Hippocampal formation (tissue), 2 donors: ENCODE measurements at places on chromosomes 16 and 17.

GRCh38 chr16:4692460-4693295, 684 bp upstream of the NUDT16L1 start:
- no peak for DNase-seq

DNA sequence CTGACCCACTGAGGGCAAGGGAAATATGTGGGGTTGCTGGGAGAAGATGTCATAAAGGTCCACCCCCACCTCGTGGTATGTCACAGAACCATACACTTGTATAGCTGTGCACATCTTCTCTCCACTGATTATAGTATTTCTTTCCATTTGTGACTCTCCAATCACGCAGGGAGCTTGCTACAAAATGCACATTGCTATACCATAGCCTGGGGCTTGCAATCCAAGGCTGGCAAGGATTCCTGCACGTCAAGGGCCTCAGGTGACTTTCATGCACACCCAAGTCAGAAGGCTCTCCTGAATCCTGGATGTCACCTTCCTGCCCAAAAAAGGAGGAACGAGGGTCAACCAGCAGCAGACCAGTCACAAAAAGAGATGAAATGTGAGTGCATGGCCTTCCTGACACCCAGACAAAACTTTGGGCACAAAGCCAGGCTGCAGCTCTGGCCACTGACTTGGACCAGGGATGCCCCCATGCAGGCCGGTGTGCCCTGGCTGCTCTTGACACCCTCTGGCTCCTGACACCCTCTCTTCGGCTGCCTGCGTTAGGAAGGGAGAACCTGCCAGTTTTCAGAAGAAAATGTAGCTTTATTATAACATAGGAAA, 12.1 kb downstream of the TBC1D26 start:
- DNase-seq, result no peak

- no peak for DNase-seq
Observed at GRCh38 chr16:7321661-7322060, 11.0 kb upstream of the RBFOX1 start.

DNA sequence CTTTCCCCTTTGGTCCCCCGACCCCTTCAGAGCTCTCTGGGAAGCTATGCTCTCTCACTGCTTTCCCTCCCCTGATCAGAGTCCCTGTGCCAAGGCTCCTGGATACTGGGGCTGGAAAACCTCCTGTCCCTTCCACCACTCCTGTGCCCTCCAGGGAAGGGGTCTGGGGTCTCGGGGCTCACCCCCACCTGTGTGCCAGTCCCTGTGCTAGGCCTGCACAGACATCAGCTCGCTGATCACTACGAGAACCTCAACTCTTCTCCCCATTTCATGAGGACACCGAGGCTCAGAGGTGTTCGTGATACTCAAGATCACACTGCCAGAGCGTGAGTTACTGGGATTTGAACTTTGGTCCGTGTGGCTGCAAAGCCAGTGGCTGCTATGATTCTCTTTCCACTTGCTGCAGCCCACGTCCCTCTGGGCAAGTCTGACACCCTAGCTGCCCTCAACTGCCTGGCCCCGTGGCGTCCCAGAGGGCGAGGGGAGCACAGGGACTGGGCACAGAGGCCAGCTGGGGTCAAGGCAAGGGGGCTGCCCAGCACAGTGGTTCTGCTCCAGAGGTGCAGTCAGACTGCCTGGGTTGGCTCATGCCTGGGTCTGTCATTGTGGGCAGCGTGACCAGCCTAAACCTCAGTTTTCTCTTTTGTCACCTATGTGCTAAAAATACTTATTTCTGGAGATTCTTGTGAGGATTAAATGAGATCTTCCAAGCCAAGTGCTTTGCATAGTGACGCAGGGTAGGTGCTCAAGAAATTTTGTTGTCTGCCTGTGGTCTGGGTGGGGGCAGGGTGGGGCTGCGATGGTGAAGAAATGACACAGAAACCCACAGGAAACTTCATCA, 43.8 kb upstream of the TOB1 start:
- DNase-seq, result no peak

GRCh38 chr16:68427649-68428303, 20.5 kb downstream of the SMPD3 start:
- DNase-seq, result no peak

DNA sequence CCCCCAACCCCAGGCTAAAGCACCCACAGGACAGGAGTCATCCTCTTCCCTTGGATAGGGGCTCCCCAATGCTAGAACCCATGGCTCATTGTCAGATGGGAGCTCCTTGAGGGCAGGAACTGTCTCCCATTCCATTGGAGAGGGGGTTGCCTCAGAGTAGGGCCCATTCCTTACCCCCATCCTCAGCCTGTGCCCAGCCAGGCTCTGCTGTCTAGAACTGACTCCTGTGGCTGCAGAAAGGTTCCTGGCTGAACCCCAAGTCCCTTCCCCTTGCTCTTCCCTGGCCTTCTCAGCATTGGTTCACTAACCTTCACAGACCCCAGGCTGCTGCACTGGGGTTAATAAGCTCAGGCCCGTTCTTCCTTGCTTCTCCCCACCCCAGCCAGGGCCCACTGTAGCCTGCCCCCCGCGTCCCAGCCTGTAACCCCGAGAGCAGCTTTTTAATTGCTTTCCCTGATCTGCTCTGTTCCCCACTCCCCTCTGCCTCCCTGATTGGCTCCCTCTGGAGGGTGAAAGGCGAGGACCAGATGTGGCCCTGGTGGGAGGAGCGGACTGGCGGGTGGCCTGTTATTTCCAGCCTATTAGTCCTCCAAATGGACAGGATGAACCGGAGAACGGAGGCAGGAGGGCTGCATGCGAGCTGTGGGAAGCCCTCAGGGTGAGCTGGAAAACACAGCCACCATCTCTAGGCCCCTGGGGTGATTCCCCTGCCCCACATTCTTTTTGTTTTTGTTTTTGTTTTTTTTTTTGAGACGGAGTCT, 6.0 kb upstream of the GFAP start:
- DNase-seq, result no peak

GRCh38 chr17:44071198-44071520, 624 bp downstream of the G6PC3 start:
- DNase-seq, result no peak

- DNase-seq, result no peak
Observed at GRCh38 chr17:34519282-34519681, 60.1 kb upstream of the TMEM132E start.

GRCh38 chr17:17055286-17056155, 13.3 kb downstream of the MPRIP start:
- DNase-seq, result no peak

GRCh38 chr17:80793421-80793820, 198.2 kb upstream of the CHMP6 start:
- DNase-seq, result no peak

DNA sequence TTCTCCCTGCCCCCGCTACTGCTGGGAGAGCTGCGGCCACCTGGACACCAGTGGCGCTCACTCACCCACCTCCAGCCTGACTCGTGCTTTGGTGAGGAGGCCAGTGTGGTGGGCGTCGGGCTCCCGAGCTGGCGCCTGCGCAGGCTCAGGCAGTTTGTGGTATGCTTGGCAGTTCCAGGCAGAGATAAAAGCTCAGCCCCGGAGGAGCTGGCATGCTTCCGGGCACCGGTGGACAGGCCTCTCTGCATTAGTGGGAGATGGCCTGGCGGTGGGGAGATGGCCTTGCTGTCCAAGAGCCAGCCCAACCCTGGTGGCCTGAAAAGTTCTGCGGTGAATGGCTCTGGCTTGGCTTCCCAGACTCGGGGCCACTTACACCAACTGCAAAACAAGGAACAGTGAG, 4.1 kb downstream of the ADGRG1 start:
- no peak for DNase-seq

DNA sequence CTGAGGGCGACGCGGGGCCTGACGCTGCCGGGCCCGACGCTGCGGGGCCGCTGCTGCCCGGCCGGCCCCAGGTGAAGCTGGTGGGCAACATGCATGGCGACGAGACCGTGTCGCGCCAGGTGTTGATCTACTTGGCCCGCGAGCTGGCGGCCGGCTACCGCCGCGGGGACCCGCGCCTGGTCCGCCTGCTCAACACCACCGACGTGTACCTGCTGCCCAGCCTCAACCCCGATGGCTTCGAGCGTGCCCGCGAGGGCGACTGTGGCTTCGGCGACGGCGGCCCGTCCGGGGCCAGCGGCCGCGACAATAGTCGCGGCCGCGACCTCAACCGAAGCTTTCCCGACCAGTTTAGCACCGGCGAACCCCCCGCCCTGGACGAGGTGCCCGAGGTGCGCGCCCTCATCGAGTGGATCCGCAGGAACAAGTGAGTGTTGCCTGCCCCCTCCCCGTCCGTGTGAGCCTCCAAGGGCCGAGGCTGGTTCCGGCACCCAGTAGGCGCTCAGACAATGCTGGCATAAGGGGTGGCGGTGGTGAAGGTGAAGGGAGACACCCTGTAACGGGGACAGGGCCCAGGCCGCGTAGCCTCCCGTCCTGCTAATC, 676 bp downstream of the CPD start:
- no peak for DNase-seq

DNA sequence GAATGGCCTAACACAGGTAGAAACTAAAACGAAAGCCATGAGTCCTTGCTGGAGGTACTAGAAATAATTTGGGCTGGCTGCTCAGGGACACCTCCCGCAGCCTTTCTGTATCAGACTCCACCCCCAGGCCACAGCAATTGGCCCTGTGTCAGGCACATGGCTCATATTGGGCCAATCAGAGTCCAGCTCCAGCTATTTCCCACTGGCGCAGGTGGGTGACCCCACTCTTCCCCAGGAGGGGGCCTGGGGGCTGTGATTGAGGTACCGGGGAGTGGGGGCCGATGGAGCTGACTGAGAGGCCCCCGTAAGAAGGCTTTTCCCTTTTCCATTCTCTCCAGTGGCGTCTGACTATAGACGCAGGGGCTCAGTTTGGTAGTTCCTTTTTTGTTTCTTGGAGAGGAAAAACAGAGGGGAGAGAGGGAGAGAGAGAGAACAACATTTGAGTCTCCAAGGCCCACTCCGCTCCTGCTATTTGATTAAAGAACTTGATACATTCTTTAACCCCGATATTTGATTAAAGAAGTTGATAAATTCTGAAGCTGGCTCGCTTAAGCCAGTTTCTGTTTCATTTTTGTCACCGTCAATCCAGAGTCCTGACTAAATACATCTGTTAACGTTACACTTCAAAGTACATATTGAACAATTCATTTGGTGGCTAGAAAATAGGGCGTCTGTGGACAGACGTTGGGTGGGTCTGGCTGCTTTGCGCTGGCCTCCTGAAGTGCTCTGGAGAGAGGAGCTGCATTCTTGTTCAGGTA, 26.3 kb downstream of the FOXL1 start:
- no peak for DNase-seq

DNA sequence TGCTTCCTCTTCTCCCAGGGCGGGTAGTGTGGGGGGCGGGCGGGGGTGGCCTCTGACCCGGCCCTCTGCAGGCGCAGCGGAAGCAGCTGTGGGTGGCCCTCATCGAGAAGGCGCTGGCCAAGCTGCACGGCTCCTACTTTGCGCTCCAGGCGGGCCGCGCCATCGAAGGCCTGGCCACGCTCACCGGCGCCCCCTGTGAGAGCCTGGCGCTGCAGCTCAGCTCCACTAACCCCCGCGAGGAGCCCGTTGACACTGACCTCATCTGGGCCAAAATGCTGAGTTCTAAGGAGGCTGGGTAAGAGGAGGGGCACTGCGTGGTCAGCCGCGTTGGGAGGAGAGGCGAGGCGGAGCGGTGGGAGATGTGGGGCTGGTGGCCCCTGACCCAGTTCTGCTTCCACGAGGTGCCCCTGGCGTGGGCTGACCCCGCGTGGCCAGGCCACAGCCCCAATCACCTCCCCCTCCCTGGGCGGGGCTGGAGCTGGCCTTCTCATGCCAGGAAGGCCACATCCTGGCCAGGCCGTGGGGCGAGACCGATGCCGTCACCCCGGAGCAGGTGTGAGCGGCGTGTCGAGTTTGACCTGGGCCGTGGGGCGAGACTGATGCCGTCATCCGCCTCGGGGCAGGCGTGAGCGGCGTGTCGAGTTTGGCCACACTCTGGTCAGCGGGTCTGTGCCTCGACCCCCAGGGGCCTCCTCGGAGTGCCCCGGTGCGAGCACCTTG, 10.5 kb upstream of the PRR35 start:
- DNase-seq, result no peak

GRCh38 chr17:1227917-1228780, 42.1 kb upstream of the BHLHA9 start:
- no peak for DNase-seq

DNA sequence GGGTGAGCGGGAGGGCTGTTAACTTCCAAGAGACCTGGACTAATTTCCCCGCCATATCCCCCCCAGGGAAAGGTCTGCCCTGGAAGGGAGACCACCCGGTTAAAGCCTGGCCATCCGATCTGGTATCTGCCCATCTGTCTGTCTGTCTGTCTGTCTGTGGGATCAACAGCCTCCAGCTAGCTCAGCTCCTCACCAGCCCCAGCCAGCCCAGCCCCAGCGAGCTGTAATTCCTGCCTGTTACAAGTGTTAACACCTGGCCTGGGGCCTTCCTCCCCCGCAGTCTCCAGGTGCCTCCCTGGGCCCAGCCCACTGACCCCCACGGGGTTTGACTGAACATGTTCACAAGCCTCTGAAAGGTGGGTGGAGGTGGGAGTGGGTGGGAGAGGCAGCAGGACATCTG, 4.0 kb downstream of the WNT3 start:
- no peak for DNase-seq

DNA sequence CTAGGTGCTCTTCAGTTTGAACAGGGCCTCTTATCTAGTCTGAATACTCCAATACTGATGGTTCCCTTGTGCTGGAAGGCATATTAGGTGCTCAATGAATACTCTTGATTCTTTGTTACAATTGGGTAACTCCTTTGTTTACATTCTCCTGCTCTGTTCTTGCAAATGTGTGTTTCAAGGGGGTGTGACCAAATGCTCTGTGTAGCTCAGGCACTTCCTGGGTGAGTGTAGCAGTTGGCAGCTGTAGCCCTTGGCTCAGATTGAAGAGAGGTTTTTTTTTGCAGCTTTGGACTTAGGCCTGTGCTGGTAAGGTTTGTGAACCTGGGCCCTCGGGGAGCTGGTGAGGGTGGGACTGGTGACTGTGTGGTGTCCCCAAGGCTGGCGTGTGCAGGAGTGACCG, 20.2 kb downstream of the TBCD start:
- DNase-seq, result no peak

DNA sequence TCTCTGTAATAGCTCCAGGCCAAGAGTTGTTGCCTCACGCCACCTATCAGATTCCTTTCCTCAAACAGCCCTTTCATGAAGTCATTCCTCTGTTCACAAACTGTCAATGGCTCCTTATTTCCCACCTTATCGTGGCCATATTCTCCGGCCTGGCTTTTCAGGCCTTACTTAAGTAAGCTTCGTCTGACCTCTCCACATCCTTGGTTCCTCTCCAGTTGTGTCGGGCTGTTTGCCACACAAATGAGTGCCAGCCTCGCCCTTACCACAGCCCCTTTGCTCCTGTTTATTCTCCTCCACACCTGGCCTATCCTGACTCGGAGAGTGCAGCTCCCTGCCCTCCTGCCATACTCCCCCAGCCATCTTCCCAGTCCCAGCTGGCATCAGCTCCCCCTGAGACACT, 2.0 kb downstream of the TP53I13 start:
- no peak for DNase-seq

DNA sequence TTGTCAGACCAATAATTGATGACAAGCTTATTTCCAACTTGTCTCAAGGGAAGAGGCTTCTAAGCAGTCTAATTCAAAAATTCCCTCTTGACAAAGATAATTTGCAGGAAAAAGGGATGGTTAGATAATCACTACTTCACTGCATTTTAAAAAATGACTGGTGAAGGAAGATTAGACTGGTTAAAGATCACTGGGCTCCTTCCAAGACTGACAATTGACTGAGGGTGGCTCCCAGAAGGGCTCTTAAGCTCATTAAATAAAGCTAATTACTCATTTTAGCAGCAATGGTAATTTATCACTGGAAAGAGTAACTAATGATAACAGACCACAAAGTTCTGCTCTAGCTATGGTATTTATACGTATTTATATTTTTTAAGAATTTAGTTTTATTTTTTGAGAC, 4.4 kb upstream of the HEATR3 start:
- no peak for DNase-seq
